HCT116 (cell line): ENCODE measurements at places on chromosomes 1 and 21. TPM values are rescaled to one million over a fixed set of nuclear protein-coding genes. Genes with fewer than 3 reads are reported as not detected.

GRCh38 chr1:161531986-161532643 lies 7.8 kb downstream of the HSPA6 start:
- DNase-seq: no peak

- no peak for DNase-seq
These were observed 158.9 kb downstream of the KCNK2 start for GRCh38 chr1:215241451-215241850.

GRCh38 chr1:5620997-5621396 lies 371.2 kb downstream of the NPHP4 start:
- peak; percentile 15 for DNase-seq

NUP210L gene
- total RNA-seq: 0.10 TPM

DNA sequence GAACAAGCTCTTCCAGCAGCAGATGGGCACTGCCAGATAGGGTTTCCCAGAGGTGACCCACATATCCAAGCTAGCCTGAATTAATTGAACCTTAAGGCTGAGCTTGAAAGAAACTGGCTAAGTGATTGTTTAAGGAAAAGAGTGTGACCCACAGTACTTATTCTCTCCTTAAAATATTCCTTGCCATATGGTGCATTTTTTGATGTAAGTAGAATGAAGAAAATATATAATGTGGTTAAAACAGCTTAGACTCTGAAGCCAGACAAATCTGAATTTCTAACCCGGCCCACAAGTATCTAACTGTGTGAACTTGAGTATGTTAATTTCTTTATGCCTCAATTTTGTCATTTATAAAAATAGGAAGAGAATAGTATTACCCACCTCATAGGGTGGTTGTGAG lies 4.9 kb downstream of the PPP1R8 start:
- DNase-seq: no peak

- peak; percentile 62 for DNase-seq
These were observed 26.9 kb upstream of the LBR start for GRCh38 chr1:225454733-225455132.
